ENCODE measurements at places on chromosomes 16 and 17. TPM values are rescaled to one million over a fixed set of nuclear protein-coding genes. Genes with fewer than 3 reads are reported as not detected.

Gene KCNJ18
- total RNA-seq: not detected

Gene CCL22
- not detected for total RNA-seq

Gene TVP23B
- total RNA-seq: 63.0 TPM

Gene CCT6B
- 1.5 TPM for total RNA-seq

Gene CDH5
- under 0.01 TPM for total RNA-seq

Gene MYL11
- total RNA-seq: not detected

Gene SSTR5
- total RNA-seq: not detected

Gene TTYH2
- total RNA-seq: 5.2 TPM

Gene FOXK2
- total RNA-seq: 19.7 TPM

Gene WIPF2
- 2.6 TPM for total RNA-seq

Gene CCL17
- not detected for total RNA-seq

Gene EFCAB5
- total RNA-seq: 1.1 TPM

Gene TBC1D3B
- total RNA-seq: 3.2 TPM

Gene DNAI2
- total RNA-seq: not detected

Gene CHTF8
- 43.5 TPM for total RNA-seq

Gene MYH10
- 119 TPM for total RNA-seq

Gene SPAG9
- 121 TPM for total RNA-seq

Gene AURKB
- total RNA-seq: 0.52 TPM

Gene CMTM1
- total RNA-seq: 1.5 TPM

Gene CNGB1
- not detected for total RNA-seq

Gene KCNJ12
- 0.32 TPM for total RNA-seq

Gene CTF1
- 4.3 TPM for total RNA-seq

Gene FDXR
- 62.7 TPM for total RNA-seq

Gene PLA2G10
- total RNA-seq: not detected

Gene RGS11
- 1.4 TPM for total RNA-seq

Gene CYB561
- 24.1 TPM for total RNA-seq

Gene AATF
- total RNA-seq: 26.6 TPM

Gene MEOX1
- 0.16 TPM for total RNA-seq

Gene CCL16
- not detected for total RNA-seq

Gene MYADML2
- not detected for total RNA-seq

Gene CRYBA1
- not detected for total RNA-seq

Gene SDR42E1
- 0.16 TPM for total RNA-seq

Gene PPL
- total RNA-seq: 46.3 TPM

Gene MEFV
- total RNA-seq: under 0.01 TPM

Gene SCARF1
- total RNA-seq: 0.86 TPM

Gene NTN1
- total RNA-seq: 1.0 TPM

Gene HOXB2
- 2.3 TPM for total RNA-seq

Gene GIT1
- total RNA-seq: 14.3 TPM

Gene FOXL1
- total RNA-seq: 7.2 TPM

Gene USP43
- 0.09 TPM for total RNA-seq

Gene RHBDL3
- 0.17 TPM for total RNA-seq

Gene TEX14
- total RNA-seq: under 0.01 TPM

Gene GNAO1
- 0.09 TPM for total RNA-seq

Gene HSD17B2
- total RNA-seq: 0.09 TPM

Gene FAM20A
- 11.2 TPM for total RNA-seq

Gene TBC1D3
- total RNA-seq: not detected

Gene CDH15
- 0.32 TPM for total RNA-seq

Gene KRT14
- 0.16 TPM for total RNA-seq

Gene CLEC16A
- total RNA-seq: 18.8 TPM

Gene NEUROD2
- total RNA-seq: under 0.01 TPM

Gene MYLK3
- 0.34 TPM for total RNA-seq

Gene ZPBP2
- not detected for total RNA-seq

Gene SPNS2
- total RNA-seq: 0.09 TPM

Gene NUP93
- total RNA-seq: 40.7 TPM

Gene CYLD
- total RNA-seq: 30.7 TPM

Gene CLEC3A
- not detected for total RNA-seq

All from bronchial smooth muscle cell (primary cell).